ENCODE measurements at places on chromosomes 6 and 20.

DNA sequence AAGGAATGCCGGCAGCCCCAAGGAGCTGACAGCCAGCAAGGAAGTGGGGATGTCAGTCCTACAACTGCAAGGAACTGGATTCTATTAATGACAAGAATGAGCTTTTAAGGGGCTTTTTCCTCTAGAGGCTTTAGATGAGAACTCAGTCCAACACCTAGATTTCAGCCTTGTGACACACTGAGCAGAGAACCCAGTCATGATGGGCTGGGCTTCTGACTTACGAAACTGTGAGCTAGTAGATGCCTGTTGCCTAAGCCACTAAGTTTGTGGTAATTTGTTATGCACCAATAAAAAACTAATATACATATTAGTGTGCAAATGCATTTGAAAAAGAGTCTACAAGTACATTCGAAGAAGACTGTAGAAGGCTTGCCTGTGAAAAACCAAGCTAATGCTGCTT is 263.3 kb downstream of the SOX4 start:
- no peak for DNase-seq

DNA sequence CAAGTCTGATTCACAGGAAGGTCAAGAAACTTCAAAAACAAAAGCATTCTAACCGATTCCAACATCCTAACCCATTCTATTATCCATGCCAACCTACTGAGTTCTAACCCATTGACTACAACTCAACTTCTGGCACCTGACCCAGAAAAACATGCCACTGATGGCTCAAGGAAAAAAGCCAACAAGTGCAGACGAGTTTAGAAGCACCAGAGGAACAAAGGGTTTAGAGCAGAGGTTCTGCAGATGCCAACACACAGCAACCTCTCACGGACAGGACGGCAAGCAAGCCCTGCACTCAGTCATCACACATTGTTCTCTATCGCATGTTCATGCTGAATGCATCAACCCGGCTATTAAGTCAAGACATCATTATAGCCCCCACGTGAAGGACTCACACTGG is 25.2 kb upstream of the MC3R start:
- no peak for DNase-seq

- peak; percentile 8 for DNase-seq
These were observed 66.0 kb downstream of the ZBTB2 start for GRCh38 chr6:151325075-151326050.

DNA sequence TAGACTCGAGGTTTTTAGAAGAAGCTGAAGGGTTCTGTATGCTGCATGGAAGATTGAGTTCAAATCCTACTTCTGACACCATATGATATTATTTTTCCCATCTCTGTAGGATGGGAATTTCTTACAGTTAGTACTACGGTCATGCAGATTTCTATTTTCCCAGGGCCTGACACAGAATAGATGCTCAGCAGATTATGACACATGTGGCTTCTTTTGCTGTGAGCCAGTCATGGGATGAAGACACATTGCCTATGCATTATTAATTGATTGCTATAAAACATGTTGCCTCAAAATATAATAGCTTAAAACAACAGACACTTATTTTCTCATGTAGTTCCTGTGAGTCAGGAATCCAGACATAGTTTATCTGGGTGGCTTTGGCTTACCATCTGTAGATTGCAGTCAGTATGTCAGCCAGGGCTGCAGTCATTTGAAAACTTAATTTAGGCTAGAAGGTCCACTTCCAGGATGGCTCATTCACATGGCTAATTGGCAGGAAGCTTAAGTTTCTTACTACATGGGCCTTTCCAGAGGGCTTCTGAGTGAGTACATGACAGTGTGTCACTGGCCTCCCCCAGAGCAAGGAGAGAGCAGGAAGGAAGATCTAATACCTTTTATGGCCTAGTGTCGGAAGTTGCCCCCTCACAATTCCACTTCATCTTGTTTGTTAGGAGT is 29.5 kb downstream of the TOP1 start:
- no peak for DNase-seq

DNA sequence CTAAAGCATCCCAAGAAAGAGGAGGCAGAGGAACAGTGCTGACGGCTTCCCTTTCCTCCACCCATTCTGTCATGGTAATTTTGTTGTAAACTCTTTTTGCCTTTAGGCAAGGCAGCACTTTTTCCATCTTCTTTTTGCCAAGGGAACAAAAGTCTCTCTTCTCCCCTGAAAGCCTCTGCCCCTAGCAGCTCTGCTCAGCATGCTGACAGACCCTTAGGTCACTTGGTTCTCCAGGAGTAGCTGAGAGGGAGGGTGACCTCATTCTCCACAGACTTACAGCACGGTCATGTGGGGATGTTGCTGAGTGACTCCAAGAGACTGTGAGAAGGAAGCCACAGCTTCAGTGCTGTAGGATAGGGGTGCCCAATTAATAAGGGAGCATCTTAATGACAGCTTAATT is 81.1 kb upstream of the RALGAPA2 start:
- DNase-seq: no peak

GRCh38 chr6:108421366-108421765 is 126.5 kb downstream of the AFG1L start:
- no peak for DNase-seq
